ENCODE measurements at places on chromosomes 2 and 18. TPM values are rescaled to one million over a fixed set of nuclear protein-coding genes. Genes with fewer than 3 reads are reported as not detected.
A peak's percentile ranks its signal among the peaks of the same experiment; 100 is the strongest.

DNA sequence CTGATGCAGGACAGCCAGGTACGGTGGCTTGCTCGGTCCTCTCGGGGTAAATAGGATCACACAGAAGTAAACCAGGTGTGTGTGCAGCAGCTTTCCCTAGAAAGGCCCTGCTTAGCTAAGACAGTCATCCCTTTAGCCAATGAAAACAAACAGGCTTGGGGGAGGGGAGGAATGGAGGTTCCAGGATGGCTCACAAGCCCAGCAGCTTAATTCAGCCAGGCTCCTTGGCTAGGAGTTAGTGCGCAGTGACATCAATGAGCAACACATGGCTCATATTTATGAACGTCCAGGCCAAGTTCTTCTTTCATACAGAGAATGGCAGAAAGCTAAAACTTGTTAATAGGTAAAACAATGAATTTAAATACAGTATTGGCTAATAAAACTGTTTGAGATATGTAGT, 10.2 kb downstream of the IAH1 start:
- H3K27ac ChIP-seq = no peak overlapping the region
- H3K36me3 ChIP-seq = peaks cover 100% of the 10 kb centered on the region
- no peak for DNase-seq
- H3K4me1 ChIP-seq = no peaks in the 10 kb centered on the region
- H3K4me3 ChIP-seq = no peak overlapping the region
- H3K27me3 ChIP-seq = no peaks in the 10 kb centered on the region

DNA sequence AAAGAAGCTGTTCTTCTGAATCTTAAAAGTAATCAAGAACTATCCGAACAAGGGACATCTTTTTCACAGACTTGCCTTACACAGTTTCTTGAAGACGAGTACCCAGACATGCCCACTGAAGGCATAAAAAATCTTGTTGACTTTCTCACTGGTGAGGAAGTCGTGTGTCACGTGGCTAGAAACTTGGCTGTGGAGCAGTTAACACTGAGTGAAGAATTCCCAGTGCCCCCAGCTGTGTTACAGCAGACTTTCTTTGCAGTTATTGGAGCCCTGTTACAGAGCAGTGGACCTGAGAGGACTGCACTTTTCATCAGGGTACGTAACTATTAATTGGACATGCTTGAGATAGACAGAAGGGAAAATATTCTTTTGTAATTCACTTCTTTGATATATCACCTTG, 2.4 kb downstream of the MRPL44 start:
- H3K27me3 ChIP-seq = no peaks in the 10 kb centered on the region
- peaks cover 22% of the 10 kb centered on the region for H3K36me3 ChIP-seq
- no peak overlapping the region for H3K4me3 ChIP-seq
- DNase-seq = peak; percentile 29
- no peak overlapping the region for H3K27ac ChIP-seq

DNA sequence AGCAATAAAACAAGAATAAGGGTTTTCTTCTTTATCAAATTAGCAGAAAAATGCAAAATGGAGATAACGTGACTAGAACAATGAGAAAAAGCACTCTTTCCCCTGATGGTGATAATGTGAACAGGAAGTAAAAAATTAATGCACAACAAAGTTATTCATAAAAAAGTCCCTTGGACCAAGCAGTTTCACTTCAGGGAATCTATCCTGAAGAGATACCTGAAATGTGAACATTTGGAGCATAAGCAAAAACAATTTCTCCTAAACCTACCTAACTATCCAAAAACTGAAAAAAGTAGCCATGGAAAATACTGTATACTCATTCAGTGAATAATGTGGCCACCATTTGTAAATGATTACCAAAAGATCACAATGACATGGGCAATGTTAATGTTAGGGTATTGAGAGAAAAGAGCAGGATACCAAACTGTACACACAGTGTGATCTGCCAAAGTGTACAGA, 48.7 kb downstream of the TRIP12 start:
- H3K4me3 ChIP-seq = no peak overlapping the region
- peaks cover 17% of the 10 kb centered on the region for H3K4me1 ChIP-seq
- no peaks in the 10 kb centered on the region for H3K27me3 ChIP-seq
- DNase-seq = no peak
- no peak overlapping the region for H3K27ac ChIP-seq

GRCh38 chr2:63668000-63668399, 79.2 kb downstream of the MDH1 start:
- no peak overlapping the region for H3K4me3 ChIP-seq
- no peaks in the 10 kb centered on the region for H3K36me3 ChIP-seq
- H3K4me1 ChIP-seq = no peaks in the 10 kb centered on the region
- no peak overlapping the region for H3K27ac ChIP-seq

GRCh38 chr2:234468503-234468902, 28.4 kb downstream of the ARL4C start:
- H3K27ac ChIP-seq = no peak overlapping the region
- DNase-seq = no peak
- H3K36me3 ChIP-seq = no peaks in the 10 kb centered on the region
- no peaks in the 10 kb centered on the region for H3K27me3 ChIP-seq
- H3K4me3 ChIP-seq = no peak overlapping the region

- H3K36me3 ChIP-seq = no peaks in the 10 kb centered on the region
- no peaks in the 10 kb centered on the region for H3K4me1 ChIP-seq
- no peak overlapping the region for H3K27ac ChIP-seq
- H3K27me3 ChIP-seq = no peaks in the 10 kb centered on the region
- no peak for DNase-seq
Observed at GRCh38 chr2:111196435-111196834, 75.7 kb downstream of the BCL2L11 start.

DNA sequence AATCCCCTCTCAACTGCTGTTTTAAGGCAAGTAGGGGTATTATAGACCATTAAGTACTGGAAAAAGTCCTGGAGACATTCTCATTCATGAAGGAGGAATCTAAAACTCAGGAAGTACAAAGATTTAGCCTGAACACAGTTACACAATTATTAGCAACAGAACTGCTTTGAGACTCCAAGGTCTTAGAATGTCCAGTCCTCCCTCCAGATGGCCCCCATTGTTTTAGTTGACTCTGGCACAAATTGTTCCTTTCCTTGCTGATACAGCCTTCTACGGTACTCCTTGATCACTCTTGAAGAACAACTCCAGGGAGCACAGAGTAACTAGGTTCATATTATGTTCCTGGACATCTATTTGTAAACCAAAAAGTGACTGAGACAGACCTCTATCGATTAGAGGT, 210.1 kb upstream of the RND3 start:
- H3K4me3 ChIP-seq = no peak overlapping the region
- no peak for DNase-seq
- H3K27ac ChIP-seq = peak overlapping the region; percentile 57
- H3K27me3 ChIP-seq = no peaks in the 10 kb centered on the region

DNA sequence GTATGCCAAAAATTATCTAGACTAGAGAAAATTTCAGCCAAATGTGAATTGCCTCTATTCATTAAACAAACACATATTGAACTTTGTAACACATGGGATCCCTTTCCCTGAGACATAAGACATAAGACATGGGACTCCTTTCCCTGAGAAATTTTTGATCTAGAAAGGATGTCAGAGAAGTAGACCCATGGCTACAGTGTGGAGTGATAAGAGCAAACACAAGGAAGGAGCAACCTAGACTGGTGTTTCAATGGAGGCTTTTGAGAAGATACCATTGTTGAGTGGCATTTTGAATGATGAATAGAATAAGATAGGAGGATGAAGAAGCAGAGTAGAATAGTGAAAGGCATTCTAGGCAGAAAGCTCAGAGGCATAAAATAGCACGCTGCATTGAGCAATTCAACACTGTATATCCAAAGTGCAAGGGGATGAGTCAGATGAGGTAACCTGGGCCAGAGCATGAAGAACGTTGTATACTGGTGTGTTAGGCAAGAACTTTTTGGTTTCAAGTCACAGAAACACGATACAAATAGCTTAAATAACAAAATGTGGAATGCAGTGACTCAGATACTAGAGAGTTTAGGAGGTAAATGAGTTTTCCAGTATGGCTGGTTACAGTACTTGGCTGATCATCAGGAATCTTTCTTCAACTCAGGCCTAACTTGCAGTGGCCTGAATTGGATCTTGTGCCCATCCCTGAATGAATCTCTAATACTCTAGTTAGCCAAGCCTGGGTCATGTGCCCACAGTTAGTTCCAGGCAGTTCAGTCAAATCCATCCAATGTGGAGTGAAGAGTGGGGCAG, 129.8 kb upstream of the TANK start:
- no peak for DNase-seq
- no peaks in the 10 kb centered on the region for H3K27me3 ChIP-seq
- no peak overlapping the region for H3K4me3 ChIP-seq
- H3K27ac ChIP-seq = peak overlapping the region; percentile 28
- H3K36me3 ChIP-seq = no peaks in the 10 kb centered on the region

- peak; percentile 63 for DNase-seq
- no peaks in the 10 kb centered on the region for H3K27me3 ChIP-seq
- H3K4me1 ChIP-seq = peaks cover 27% of the 10 kb centered on the region
- peak overlapping the region; percentile 87 for H3K27ac ChIP-seq
- no peak overlapping the region for H3K4me3 ChIP-seq
Observed at GRCh38 chr18:48133671-48134251, 203.3 kb upstream of the SMAD2 start.

DNA sequence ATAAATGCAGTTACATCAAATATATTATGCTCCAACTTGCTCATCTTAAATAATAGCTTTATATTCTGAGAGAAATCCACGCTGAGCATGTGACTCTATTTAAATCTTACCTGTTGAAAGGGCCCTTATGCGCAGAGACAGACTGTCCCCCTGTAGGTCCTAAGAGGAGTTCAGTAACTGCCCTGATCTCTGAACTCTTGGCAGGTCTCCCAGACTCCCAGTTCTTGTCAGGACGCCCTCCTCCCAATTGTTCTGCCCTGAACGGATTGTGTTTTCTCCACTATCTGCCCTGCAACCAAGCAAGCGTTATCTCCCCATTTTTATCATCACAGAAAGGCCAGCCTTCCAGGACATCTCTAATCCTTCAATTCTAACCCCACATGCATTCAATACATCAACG, 954.6 kb downstream of the TSN start:
- no peak for DNase-seq
- H3K27ac ChIP-seq = no peak overlapping the region
- H3K36me3 ChIP-seq = no peaks in the 10 kb centered on the region
- no peaks in the 10 kb centered on the region for H3K4me1 ChIP-seq

GRCh38 chr2:19029655-19030054, 328.8 kb downstream of the OSR1 start:
- H3K4me3 ChIP-seq = no peak overlapping the region
- no peak overlapping the region for H3K27ac ChIP-seq
- H3K4me1 ChIP-seq = peaks cover 6% of the 10 kb centered on the region
- no peaks in the 10 kb centered on the region for H3K27me3 ChIP-seq

GRCh38 chr18:56309104-56309503, 329.3 kb downstream of the TXNL1 start:
- no peaks in the 10 kb centered on the region for H3K27me3 ChIP-seq
- H3K27ac ChIP-seq = no peak overlapping the region
- no peaks in the 10 kb centered on the region for H3K4me1 ChIP-seq
- no peak for DNase-seq

DNA sequence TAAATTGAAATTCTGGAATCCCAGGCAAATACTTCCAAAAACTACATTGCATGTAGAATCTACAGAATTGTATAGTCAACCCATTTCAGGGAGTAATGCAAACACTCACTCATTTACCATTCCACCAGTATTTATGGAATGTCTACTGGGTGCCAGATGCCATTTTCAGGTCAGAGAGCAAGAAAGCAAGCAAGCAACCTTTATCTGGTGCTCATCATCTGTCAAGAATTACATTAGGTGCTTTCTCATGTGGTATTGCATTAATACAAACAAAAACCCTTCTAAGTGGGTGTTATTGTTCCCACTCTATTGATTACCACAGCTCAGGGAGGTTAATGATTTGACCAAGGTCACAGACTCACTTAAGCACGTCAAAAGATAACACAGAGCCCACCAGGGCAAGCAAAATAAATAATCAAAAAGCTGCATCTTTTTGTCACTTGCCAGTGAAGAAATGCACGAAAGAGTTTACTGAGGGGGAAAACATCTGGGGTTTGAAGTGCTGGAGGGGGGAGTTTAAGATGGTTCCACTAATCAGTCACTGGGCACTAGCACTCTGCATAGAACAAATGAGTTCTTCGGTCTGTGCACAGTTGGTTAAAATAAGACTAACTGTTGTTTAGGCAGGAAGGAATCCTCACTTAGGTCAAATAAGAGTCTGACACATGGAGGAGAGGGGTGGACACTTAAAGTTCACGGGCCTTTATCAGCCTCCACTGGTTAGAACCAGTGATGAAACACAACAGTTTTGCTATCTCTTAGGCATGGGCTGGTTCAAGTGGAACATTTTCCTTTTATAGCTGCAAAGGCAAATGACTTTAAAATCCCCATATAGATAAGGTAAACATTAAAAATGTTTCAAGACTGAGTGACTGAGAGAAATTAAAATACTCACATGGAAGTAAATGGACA, 208.8 kb downstream of the CDH2 start:
- no peak overlapping the region for H3K4me3 ChIP-seq
- H3K27ac ChIP-seq = no peak overlapping the region
- H3K27me3 ChIP-seq = no peaks in the 10 kb centered on the region
- no peak for DNase-seq
- no peaks in the 10 kb centered on the region for H3K36me3 ChIP-seq

- DNase-seq = peak; percentile 83
- H3K4me3 ChIP-seq = no peak overlapping the region
- no peaks in the 10 kb centered on the region for H3K27me3 ChIP-seq
Observed at GRCh38 chr2:119402645-119403560, 28.8 kb upstream of the TMEM37 start.

DNA sequence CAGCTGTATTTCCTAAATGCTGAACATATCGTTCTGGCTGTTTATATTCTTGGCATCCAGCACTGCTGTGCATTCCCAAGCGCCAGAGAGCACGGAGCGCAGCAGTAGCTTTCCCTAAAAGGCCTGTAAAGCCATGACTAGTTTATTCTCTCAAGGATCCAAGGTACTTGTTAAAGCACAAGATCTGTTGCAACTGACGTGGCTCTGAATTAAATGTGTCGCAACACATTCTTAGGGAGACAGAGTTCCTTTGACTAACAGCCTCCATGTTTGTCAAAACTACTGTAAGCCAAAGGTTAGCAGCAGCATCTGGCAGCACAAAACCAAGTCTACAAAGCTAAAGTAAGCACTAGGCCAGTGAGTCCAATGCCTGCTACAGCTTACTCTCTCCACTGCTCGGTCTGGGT, 188.6 kb upstream of the FN1 start:
- peak overlapping the region; percentile 76 for H3K27ac ChIP-seq
- no peak overlapping the region for H3K4me3 ChIP-seq
- H3K27me3 ChIP-seq = no peaks in the 10 kb centered on the region

- no peak overlapping the region for H3K4me3 ChIP-seq
- H3K4me1 ChIP-seq = peaks cover 46% of the 10 kb centered on the region
- H3K36me3 ChIP-seq = no peaks in the 10 kb centered on the region
- H3K27me3 ChIP-seq = no peaks in the 10 kb centered on the region
Observed at GRCh38 chr2:105517814-105518705, 119.2 kb upstream of the FHL2 start.

The IL18R1 gene
- 2.3 TPM for polyA plus RNA-seq

The ANKRD62 gene
- polyA plus RNA-seq = not detected

The HOXD9 gene
- 0.76 TPM for polyA plus RNA-seq

The VWC2L gene
- polyA plus RNA-seq = not detected

The CMPK2 gene
- 11.3 TPM for polyA plus RNA-seq

The SLC66A3 gene
- 18.5 TPM for polyA plus RNA-seq
